ENCODE measurements at places on chromosomes 12 and 14.
A peak's percentile ranks its signal among the peaks of the same experiment; 100 is the strongest.

GRCh38 chr14:42001431-42001830 lies 394.8 kb downstream of the LRFN5 start:
- no peak for DNase-seq

DNA sequence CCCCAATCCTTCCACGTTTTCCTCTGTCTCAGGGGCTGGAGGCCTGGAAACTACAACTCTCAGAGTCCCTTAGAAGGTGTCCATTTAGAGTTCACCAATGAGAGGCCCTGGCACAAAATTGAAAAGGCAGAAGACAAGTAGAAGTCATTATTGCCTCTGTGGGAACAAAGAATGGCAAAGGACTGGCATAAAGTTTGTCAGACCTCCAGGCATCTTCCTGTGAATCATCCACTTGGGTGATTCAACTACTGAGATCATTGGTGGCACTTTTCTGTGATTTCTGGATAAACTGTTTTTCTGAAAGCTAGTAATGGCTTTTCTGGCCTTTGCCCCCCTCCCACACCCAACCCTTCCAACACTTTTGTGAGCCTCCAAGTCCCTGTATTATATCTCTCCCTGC lies 42.6 kb upstream of the C12orf42 start:
- DNase-seq, result no peak

- DNase-seq, result no peak
Observed at GRCh38 chr14:74064883-74065282, 19.4 kb downstream of the ALDH6A1 start.

DNA sequence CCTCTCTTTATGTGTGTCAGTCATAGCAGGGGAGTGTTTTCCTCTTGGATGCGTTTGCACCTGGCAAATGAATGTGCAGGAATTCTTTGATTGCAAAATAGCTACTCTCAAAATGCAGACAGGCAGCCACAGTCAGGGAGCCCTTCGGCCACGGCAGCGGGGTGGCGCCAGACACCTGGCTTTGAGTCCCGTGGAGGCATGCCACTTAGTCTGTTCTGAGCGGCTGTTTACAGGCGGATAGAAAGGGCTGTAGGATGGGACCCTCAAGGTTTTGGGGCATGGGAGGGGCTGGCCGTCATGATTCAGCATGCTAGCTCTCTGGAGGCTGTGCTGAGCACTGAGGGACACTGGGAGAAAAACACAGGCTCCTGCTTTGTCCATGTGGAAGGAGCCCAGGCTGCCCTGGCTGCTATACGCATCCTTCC lies 117.1 kb downstream of the SLC25A47 start:
- peak; percentile 26 for DNase-seq

- DNase-seq, result no peak
Observed at GRCh38 chr12:131513606-131514005, 197.3 kb upstream of the SFSWAP start.

DNA sequence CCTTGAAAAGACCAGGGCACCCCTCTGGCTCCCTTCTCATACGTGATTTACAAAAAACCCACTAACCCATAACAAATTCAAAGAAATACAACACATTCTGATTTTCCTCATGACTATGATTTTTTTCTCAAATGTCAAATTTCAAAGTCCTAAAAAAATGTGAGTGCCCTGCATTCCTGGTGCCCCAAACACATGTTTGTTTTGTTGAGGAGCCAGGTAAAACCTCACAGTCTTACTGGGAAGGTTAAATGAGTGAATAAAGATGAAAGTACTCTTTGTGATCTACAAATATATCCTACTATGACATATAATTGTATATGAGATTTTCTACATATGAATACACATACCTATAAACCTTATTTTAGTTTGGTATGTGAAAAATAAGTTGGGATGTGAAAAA lies 30.7 kb downstream of the TPH2 start:
- no peak for DNase-seq

DNA sequence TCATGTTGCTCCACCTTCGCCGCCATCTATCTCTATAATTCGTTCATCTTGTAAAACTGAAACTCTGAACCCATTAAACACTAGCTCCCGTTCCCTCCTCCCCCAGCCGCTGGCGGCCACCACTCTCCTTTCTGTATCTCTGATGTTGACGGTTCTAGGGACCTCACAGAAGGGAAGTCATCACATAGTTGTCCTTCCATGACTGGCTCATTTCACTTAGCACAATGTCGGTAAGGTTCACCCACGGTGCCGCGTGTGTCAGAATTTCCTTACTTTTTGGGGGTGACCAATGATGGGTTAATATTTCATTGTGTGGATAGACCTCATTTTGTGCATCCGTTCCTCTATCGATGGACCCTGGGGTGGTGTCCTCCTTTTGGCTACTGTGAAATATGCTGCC lies 2.0 kb upstream of the CACNA2D4 start:
- DNase-seq, result peak; percentile 5

GRCh38 chr14:75967866-75968265 lies 13.9 kb downstream of the TGFB3 start:
- DNase-seq, result no peak

DNA sequence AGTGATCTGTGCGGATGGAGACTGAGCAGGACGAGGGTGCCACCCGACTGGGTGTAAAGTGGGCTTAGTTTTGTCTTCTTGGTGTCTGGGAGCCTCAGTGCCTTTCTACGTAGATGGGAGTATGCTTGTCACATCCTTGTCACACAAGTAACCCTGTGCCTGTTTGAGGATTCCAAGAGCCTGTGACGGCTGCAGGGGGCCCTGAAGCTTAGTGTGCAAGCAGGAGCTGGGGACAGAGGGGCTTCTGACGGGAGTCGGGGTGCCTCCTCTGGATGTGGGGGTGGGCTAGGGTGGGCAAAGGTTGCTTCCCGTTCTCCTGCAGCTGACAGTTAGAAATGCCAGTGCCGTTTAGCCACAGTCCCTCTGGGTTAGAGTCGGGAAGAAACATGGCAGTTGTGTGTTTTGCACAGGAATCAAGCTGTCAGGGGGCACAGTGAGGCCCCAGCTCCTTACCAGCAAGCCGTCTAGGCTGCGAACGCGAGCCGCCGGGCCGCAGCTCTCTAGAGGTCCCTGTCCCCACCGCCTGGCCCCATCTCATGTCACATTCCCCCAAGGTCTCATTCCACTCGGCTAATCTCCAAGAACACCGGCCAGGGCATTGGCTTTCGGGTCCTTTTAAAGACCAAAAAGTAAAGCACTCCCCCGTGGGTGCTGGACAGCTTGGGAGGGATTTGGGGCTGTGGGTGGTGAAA lies 7.0 kb downstream of the RTL1 start:
- no peak for DNase-seq

DNA sequence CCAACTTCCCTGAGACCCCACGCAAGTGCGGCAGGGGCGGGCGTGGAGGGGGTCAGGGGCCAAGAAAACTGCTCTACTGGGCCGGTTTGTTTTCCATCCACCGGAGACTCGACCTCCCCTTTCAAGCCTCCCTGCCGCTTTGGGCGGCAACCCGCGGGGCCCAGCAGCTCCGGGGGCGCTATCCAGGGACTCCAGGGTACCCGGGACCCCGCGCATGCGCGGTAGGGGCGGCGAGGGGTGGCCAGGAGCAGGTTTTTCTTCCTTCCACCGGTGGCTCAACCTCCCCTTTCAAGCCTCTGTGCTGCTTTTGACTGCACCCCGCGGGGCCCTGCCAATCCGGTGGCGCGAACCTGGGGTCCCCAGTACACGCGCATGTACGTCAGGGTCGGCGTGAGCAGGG lies 323.5 kb downstream of the ALG10 start:
- DNase-seq, result no peak

DNA sequence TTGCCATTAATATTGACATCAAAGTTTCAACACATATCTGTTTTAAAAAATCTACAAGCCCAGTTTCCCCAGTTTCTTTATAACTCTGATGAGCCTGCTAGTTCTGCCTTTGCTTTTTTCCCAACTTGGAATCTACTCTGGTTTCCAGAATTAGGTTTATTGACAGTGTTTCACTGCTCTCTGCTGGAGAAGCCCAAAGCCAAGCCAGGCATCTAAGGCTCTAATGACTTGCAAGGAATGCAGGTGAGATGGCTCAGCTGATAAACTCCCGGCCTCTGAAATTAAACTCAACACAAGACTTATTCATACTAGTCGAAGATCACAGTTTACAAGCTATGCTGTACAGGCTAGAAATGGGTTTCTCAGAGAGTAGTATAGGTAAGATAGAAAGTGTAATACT lies 54.3 kb downstream of the HMGA2 start:
- no peak for DNase-seq

DNA sequence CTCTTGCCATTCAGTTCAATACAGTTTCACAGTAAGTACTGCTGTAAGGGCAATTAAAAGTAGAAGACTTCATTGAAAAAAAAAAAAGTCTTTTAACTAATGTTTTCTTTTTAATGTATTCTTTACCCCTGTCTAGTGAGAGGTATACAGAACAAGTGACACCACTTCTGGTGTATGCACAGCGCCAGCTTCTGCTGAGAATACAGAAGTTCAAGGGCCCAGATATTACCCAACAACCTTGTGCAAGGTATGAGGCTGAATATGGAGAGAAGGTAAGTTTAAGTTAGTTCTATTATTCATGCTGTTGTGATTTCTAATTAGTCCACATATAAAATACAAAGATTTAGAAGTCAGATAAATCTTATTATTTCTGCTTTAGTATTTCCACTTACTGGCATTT lies 168.7 kb downstream of the CFAP54 start:
- no peak for DNase-seq

DNA sequence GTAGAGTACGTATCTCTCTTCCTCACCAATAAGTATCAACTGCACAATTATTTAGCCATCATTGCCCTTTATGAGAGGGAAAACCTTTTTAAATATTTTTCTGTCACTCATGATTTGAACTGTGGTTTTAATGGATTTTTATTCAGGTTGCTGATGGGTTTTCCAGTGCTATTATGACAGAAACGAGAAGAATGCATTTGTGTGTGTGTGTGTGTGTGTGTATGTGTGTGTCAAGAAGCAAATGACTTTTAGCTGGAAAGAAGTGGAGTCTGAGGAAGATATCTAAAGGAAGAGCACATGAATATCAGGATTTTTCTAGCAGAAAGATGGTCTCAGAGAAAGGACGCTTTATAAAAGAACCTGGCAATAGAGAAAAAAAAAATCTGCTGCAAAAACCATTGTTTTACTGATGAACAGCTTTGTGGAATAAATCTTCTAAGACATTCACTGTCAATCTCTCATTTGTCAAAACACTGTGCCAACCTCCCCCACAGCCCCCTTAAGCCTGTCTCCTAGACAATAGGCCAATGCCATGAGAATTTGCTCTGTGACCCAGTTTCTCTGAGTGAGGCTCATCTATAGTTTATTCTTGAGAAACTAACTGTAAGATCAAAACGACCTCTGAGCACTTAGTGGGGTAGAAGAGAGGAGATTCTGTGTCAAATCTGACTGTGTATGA lies 417.7 kb downstream of the FLRT2 start:
- no peak for DNase-seq

DNA sequence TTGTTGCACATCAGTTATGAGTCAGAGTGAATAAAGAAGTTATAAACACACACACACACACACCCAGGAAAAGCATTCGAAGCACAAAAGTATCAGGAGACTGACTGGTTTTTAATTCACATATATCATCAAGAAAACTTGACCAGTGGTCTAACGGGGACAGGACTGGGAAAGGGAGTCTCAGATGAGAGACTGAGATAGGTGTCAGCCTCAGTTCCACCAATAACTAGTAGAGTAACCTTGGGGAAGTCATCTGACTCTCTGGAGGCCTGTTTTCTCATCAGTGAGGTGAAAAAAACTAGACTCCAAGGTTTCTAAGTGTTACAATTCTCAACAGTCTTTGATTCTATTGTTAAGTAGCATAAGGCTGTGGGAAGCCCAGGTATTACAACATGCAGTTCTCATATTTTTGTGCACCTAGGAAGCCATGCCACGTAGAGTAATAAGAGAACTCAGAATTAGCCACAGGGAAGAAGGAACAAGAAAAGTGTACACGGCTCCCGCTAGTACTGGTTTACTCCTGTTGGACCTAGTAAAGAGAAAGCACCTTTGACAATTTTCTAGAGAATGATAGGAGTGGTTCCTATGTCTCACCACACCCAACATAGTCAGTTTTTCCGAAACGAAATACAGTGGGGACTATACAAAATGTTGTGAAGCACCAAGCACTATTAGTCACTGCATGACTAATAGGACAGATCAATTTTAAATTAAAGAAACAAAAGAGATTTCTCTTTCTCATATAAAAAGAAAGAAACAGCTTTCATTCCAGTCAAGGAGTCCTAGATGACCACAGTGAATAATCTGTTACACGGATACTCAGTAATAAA lies 5.0 kb downstream of the PPTC7 start:
- DNase-seq, result peak; percentile 45

DNA sequence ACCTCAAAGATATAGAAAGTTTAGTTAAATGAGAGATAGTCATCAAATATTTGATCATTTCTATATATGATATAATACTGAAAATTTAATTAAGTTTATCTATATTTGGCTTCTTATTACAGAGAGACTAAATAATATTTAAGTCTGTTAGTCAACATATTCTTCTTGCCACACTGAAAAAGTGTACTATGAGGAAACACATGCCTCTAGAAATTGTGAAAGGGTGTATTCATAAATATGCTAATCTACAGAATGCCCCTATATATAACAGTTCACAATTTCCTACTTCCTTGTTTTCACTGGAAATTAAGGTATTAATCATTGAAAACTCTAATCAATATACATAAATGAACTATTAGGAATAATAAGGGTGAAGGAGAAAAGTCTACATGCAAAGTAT lies 31.4 kb upstream of the ETV6 start:
- no peak for DNase-seq

DNA sequence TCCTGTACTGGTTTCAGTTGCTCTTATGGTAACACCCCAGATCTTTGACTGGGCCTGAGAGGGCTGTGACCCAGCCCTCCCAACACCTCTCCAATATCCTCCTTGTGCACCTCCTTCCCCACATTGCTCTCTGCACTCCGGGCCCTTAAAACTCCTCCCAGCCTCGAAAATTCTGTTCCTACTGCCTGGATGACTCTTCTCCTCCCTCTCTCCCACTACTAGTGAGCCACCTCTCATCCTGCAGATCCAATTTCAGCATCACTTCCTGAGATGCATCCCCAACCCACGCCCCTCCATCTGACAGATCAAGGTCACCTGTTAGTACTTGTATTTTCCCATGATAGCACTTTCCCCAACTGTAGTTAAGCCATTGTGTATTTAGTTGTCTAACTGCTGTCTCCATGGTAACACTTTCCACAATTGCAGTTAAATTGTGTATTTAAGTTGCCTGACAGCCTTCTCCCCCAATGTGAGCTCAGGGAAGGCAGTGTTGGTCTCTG lies 11.5 kb upstream of the NT5DC3 start:
- no peak for DNase-seq
